ENCODE measurements at places on chromosomes 11 and 22.

DNA sequence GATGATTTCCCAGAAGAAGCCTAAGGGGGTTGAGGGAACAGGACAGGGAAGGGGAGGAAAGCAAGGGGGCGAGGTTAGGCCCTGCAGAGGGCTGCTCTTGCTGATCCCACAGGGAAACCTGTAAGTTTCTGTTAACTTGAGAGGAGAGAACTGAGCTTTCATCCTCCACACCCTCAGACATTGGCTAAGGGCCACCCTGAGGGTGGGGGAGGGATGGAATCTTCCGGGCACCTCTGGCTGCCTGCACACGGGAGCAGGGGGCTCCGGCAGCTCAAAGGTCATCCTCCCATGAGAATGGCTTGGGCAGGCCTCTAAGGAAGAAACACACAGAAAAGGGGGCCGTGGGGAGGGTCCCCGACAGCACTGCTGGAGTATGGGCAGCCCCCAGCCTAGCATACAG, 108.1 kb downstream of the TSPAN18 start:
- no peaks in the 10 kb centered on the region for H3K36me3 ChIP-seq
- no peak for DNase-seq
- H3K4me1 ChIP-seq = peaks cover 39% of the 10 kb centered on the region
- no peak overlapping the region for H3K4me3 ChIP-seq
- H3K27ac ChIP-seq = peak overlapping the region; percentile 83
- no peaks in the 10 kb centered on the region for H3K27me3 ChIP-seq

DNA sequence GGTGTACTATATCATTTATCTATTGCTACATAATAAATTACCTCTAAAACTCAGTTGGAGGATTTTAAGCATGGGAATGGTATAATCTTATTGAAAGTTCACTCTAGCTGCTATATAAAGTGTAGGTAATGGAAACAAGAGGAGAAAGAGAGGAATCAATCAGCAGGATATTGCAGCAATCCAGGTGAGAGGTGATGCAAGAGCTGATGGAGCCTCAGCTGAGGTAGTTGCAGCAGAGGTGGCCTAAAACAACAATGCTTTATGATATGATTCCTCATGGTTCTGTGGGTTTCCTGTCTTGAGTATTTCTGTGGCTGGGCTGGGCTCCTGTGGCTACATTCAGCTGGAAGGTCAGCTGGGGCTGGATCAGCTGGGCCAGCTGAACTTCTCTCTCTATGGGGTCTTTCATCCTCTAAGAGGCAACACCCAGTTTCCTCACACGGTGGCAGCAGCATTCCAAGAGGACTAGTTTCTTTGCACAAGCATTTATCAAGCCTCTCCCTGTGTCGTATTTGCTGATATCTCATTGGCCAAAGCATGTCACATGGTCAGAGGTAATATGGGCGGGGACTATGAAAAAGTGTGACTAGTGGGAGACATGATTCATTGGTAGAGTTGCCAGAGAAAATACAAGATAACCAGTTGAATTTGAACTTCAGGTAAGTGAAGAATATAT, 135.4 kb upstream of the LARGE1 start:
- no peaks in the 10 kb centered on the region for H3K36me3 ChIP-seq
- H3K27me3 ChIP-seq = no peaks in the 10 kb centered on the region
- DNase-seq = peak; percentile 53

DNA sequence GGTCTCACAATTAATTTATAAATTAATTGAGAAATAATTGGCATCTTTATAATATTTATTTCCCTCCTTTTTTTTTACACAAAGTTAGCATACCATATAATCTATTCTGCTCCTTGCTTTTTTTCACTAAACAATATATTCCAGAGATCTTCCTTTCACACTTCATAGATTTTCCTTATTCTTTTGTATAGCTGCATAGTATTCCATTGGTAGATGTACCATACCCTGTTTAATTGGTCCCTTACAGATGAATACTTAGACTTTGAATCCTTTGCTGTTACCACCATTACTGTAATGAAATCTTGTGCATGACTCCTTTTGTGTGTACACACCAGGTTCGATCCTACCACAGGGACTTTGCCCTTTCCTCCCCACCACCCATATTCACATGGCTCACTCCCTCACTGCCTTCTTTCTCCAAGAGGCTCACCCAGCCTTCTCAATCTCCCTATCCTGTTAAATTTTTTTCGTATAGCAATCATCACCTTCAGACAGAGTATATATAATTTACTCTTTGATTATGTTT, 48.9 kb downstream of the RBX1 start:
- H3K4me1 ChIP-seq = no peaks in the 10 kb centered on the region
- no peaks in the 10 kb centered on the region for H3K27me3 ChIP-seq
- no peak overlapping the region for H3K4me3 ChIP-seq

- no peaks in the 10 kb centered on the region for H3K4me1 ChIP-seq
- no peak overlapping the region for H3K27ac ChIP-seq
- no peaks in the 10 kb centered on the region for H3K36me3 ChIP-seq
- no peak for DNase-seq
- H3K27me3 ChIP-seq = peaks cover 11% of the 10 kb centered on the region
These were observed 10.8 kb downstream of the TTLL8 start for GRCh38 chr22:50047346-50047745.

GRCh38 chr11:112627588-112628045, 333.6 kb upstream of the NCAM1 start:
- H3K27me3 ChIP-seq = no peaks in the 10 kb centered on the region
- no peak for DNase-seq
- no peaks in the 10 kb centered on the region for H3K4me1 ChIP-seq
- H3K4me3 ChIP-seq = no peak overlapping the region
- no peak overlapping the region for H3K27ac ChIP-seq
